ENCODE measurements at places on chromosomes 7 and 10. TPM values are rescaled to one million over a fixed set of nuclear protein-coding genes. Genes with fewer than 3 reads are reported as not detected.
A peak's percentile ranks its signal among the peaks of the same experiment; 100 is the strongest.

Gene FXYD4
- total RNA-seq, result not detected

GRCh38 chr10:10685566-10685965 lies 332.1 kb upstream of the CELF2 start:
- no peak for DNase-seq
- no peak overlapping the region for H3K27ac ChIP-seq
- peaks cover 3% of the 10 kb centered on the region for H3K27me3 ChIP-seq
- no peaks in the 10 kb centered on the region for H3K4me1 ChIP-seq
- no peak overlapping the region for H3K4me3 ChIP-seq

DNA sequence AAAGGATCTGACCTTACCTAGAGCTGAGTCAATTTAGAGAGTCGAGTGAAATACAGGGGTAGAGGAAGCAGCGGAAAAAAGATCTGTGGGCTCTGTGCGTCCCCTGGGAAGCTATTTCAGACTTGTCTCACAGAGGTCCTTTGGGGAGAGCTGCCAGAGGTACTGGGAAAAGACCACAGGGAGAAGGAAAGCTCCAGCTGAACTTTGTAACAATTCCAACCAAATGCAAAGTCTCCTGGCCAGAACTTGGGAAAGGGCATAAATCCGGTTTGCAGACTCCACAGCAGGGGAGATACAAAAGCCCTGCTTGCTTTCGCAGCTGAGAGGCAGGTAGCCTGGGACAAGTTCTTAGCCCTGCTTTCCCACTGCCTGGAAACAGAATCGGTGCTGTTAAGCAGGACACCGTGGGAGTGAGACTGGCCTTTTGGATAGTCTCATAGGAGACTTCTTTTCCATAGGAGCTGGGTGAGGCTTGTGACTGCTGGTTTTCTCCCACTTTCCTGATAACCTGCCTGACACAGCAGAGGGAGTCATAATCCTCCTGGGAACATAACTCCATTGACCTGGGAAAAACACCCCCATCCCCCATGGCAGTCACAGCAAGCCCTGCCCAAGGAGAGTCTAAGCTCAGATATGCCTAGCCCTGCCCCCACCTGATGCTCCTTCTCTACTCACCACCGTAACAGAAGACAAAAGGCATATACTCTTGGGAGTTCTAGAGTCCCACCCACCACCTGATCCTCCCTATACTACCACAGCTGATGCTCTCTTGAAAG lies 926.2 kb downstream of the KCNMA1 start:
- H3K27ac ChIP-seq, result no peak overlapping the region
- no peaks in the 10 kb centered on the region for H3K4me1 ChIP-seq
- no peak overlapping the region for H3K4me3 ChIP-seq
- H3K27me3 ChIP-seq, result no peaks in the 10 kb centered on the region

Gene PI4K2A
- total RNA-seq, result 9.9 TPM

Gene SLC16A12
- not detected for total RNA-seq

Gene CALHM3
- not detected for total RNA-seq

DNA sequence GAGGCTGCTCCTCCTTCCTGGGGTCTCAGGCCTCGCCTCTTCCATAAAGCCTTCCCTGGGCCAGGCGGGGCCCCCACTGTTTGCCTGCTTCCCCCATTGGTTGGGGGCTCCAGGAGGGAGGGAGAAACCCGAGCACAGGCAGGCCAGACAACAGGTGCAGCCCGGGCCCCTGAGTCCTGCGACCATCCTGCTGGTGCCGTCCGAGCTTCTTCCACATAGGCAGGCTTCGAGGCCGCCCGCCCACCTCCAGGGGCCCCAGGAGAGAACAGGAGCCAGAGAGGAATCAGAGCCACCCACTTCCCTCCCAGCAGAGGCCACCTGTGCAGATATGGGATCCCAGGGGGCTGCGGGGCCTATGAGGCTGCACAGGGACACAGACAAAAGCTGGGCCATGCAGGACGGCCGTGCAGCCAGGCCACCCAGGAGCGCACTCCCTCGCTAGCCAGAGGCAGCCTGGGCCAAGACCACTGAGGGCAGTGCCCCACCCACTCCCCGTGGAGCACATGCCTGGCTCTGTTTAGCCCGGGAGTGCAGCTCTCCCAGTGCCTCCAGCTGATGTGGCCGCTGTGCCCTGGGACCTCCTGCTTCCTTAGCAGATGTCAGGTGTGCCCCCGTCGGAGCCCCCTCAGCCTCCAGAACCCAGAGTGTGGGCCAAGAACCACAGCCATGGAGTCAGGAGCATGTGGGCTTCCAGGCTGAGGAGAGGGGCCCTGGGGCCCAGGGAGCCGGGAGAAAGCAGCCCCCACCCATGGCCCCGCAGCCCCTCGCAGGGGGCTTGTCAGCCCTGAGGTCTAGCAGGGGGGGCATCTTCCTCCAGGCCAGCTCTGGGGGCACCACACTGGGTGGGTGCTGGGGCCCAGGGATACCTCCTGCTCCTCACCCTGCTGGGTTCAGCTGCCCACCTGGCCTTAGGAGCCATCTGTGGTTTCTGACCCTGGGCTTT lies 59.9 kb upstream of the INPP5A start:
- no peaks in the 10 kb centered on the region for H3K36me3 ChIP-seq
- no peak overlapping the region for H3K4me3 ChIP-seq
- no peak for DNase-seq
- H3K27ac ChIP-seq, result no peak overlapping the region

DNA sequence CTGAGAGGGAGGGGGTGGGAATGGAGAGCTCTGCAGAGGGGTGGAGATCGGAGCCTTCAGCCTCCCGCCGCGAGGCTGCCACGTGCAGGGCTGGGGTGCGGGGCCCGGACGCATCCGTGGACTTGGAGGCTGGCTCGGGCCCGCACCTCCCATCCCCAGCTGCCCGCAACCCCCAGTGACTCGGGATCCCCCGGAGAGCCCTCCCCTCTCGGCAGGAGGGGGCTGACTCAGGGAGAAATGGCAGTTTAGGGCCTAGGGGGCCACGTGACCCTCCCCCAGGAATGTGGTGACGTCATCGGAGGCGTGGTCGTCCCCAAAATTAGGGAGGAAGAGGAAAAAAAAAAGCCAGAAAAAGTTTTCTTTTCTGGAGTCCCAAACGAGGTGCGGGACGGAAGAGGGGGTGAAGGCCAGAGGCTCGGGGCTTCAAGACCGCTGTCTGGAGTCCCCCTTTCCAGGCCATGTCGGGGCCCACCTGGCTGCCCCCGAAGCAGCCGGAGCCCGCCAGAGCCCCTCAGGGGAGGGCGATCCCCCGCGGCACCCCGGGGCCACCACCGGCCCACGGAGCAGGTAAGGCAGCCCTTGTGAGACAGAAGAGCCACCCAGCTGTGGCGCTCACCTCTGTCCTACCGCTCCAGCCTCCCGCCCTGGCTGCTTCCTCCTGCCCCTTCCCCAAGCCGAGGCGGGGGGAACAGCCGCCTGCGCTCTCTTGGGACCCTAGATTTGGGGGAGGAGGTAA lies at the start of gene TRIP6:
Gene TRIP6 (plus strand): TSS at position 348 of the 736 bp plus-strand sequence. CDS start 111 bp downstream, at position 459.
- peak; percentile 61 for DNase-seq
- H3K4me1 ChIP-seq, result peaks cover 25% of the 10 kb centered on the region
- no peaks in the 10 kb centered on the region for H3K27me3 ChIP-seq
- H3K36me3 ChIP-seq, result peaks cover 29% of the 10 kb centered on the region
- peak within 1 kb of the TSS; percentile 93 for H3K27ac ChIP-seq
- H3K4me3 ChIP-seq, result peak within 1 kb of the TSS; percentile 81

GRCh38 chr10:82982110-82982608 lies 1107.2 kb downstream of the NRG3 start:
- DNase-seq, result no peak
- H3K36me3 ChIP-seq, result no peaks in the 10 kb centered on the region
- H3K4me3 ChIP-seq, result no peak overlapping the region
- H3K4me1 ChIP-seq, result no peaks in the 10 kb centered on the region
- H3K27ac ChIP-seq, result no peak overlapping the region

DNA sequence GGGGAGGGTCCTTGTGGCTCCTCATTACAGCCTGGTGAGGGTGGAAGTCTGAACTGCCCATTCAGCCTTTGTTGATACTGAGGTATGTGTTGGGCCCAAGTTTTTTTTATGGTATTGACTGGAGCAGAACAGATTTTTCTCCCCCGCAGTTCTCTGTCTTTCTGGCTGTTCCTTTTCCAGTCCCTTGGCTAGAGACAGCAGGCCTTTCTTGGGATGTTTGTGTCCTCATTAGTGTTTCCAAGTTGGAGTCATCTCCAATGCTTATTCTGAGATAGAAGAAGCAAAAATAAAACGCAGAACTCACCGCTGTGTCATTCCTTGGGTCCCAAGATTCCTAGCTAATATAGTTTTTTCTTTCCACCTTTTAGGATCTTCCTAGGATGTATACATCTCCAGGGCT lies 193.3 kb downstream of the RAMP3 start:
- H3K27me3 ChIP-seq, result peaks cover 29% of the 10 kb centered on the region
- no peaks in the 10 kb centered on the region for H3K4me1 ChIP-seq
- H3K4me3 ChIP-seq, result no peak overlapping the region

DNA sequence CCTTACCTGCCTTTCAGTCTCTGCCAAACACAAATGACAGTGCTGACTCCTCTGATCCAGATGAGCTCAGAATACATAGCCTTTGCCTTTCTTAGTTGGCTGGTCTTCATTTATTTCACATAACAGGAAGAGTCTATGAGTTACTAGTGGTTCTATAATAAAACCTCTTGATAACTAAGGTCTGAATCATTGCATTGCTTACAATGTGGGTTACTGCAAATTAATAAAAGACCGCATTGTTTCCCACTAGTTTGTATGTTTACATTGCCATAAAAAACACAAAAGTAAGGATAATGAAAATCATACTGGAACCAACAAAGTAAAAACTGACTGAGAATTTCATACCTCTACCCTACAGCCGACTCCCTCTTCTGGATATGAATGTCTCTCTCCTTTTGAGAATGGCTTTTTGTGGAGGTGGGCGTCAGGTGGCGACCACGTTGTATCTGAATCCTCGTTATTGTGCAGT lies 62.0 kb upstream of the AKR1E2 start:
- H3K4me1 ChIP-seq, result no peaks in the 10 kb centered on the region
- H3K36me3 ChIP-seq, result no peaks in the 10 kb centered on the region
- no peak overlapping the region for H3K4me3 ChIP-seq
- no peak overlapping the region for H3K27ac ChIP-seq
- H3K27me3 ChIP-seq, result peaks cover 18% of the 10 kb centered on the region

DNA sequence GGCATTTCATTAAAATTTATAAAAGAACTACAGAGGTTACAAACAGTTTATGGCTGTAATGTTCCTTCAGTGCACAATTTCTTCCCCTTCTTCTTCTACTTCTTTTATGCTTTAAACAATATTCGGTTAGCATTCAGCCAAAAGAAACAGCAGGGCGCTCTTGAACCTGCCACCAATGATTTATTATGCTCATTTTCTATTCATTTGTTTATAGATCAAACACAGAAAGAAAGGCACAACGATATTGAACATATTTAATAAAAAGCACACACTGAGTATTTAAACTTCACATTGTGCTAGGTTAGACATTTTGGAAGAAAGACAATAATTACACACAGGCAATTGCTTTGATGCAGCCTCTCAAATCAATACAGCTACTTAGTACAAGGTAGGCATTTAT lies 1025.8 kb upstream of the LRRN3 start:
- no peak for DNase-seq
- no peak overlapping the region for H3K4me3 ChIP-seq
- H3K27ac ChIP-seq, result no peak overlapping the region
- H3K27me3 ChIP-seq, result no peaks in the 10 kb centered on the region
- no peaks in the 10 kb centered on the region for H3K36me3 ChIP-seq

DNA sequence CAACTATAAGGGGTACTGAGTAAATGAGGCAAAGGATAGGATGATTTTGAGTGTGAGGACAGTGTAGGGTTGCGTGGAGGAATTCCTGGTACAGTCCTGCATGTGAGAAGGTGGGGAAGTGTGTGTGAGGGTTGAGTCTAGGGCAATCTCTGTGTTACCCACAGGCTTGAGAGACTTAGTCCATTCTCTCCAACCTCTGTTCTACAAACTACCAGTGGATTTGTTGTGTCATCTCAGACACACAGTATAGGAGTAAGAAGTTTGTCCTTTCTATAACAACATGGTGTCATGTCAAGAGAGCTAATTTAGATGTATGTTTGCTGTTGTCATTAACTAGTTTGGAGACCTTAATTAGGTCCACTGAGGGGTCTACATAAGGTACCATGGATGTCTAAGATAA lies 12.5 kb downstream of the PURB start:
- no peaks in the 10 kb centered on the region for H3K27me3 ChIP-seq
- H3K36me3 ChIP-seq, result peaks cover 10% of the 10 kb centered on the region
- no peak for DNase-seq
- H3K4me1 ChIP-seq, result peaks cover 5% of the 10 kb centered on the region

DNA sequence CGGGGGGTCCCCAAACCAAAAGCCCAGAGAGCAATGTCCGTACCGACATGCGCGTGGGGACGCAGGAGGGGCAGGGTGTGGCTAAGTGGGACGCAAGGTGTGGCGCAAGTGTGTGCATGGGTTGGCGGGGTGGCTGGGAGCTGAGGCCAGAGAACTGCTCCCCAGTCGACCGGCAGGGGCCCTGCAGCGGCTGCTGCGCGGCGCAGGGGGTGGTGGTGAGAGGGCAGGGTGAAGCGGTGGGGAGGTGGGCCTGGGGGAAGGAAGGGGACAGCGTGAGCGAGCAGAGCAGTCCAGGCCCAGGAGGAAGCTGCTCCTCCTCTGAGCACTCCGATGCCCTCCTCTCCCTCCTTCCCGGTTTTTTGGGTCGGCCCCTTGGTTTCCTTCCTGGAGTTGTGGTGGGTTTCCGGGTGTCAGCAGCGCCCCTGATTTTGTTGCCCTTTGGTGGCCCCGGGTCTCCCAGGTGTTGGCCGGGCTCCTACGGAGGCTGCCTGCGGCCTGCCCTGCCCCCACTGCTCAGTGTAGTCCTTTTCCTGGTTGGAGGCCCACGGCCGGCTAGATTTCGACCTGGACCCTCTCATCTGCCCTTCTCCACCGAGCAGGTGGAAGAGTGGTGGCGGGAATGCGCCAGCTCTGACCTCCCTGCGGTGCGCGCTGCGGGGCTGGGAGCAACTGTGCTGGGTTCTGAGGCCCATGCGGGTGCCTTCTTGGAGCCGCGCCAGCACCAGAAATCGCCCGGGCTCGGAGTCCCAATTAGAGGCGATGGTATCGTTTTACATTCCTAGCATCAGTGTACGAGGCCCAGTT lies 40.5 kb upstream of the COMTD1 start:
- no peak for DNase-seq
- peaks cover 3% of the 10 kb centered on the region for H3K27me3 ChIP-seq
- H3K36me3 ChIP-seq, result no peaks in the 10 kb centered on the region
- H3K4me1 ChIP-seq, result no peaks in the 10 kb centered on the region
- H3K4me3 ChIP-seq, result no peak overlapping the region
- H3K27ac ChIP-seq, result no peak overlapping the region
